ENCODE measurements at places on chromosomes 5 and 9. TPM values are rescaled to one million over a fixed set of nuclear protein-coding genes. Genes with fewer than 3 reads are reported as not detected.

- no peak overlapping the region for H3K27ac ChIP-seq
- no peak overlapping the region for H3K4me3 ChIP-seq
- no peaks in the 10 kb centered on the region for H3K4me1 ChIP-seq
Measured at GRCh38 chr9:107388890-107389289, 100.7 kb downstream of the KLF4 start.

DNA sequence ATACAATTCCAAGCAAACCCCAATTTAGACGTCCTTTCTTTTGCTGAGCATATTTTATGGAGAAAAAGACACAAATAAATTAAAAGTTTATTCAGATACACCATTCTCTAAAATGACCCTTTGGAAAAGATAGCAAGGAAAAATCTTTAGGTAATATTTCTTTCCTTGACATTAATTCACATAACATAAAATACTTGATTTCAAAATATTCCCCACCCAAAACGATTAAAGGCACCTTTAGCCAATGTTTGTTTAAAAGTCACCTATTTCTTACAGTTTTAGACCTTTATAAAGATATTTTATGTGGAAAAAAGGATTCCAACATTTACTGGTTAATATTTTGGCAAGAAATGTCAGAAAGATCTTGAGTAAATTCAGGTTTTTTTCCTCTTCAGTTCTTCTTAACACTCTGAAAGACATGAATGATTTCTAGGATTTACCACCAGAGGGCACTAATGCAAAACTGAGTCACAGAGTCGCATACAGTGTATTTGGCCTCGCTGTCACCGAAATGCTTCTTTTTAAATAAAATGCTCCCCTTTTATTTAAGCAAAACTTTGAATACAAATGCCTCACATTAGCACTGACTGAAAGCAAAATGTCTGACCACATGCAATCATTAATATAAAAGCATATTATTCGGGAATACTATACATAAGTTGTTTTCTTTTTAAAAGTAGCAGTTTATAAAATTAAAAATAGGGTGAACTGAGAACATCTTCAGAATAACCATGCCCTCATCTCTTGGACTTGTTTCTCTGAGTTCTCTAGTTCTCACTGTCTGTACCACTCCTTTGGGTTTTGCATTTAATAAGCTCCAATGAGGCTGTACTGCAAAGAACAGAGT lies 122.5 kb downstream of the SLC1A3 start:
- H3K27ac ChIP-seq, result no peak overlapping the region
- no peaks in the 10 kb centered on the region for H3K36me3 ChIP-seq
- H3K27me3 ChIP-seq, result no peaks in the 10 kb centered on the region
- H3K4me1 ChIP-seq, result no peaks in the 10 kb centered on the region
- H3K4me3 ChIP-seq, result no peak overlapping the region
- DNase-seq, result no peak

Gene EMB
- 0.74 TPM for total RNA-seq

Gene PTPRD
- 16.2 TPM for total RNA-seq

GRCh38 chr5:127088251-127088650 lies 14.9 kb upstream of the C5orf63 start:
- no peak overlapping the region for H3K4me3 ChIP-seq
- H3K36me3 ChIP-seq, result no peaks in the 10 kb centered on the region
- H3K27me3 ChIP-seq, result no peaks in the 10 kb centered on the region
- DNase-seq, result no peak

DNA sequence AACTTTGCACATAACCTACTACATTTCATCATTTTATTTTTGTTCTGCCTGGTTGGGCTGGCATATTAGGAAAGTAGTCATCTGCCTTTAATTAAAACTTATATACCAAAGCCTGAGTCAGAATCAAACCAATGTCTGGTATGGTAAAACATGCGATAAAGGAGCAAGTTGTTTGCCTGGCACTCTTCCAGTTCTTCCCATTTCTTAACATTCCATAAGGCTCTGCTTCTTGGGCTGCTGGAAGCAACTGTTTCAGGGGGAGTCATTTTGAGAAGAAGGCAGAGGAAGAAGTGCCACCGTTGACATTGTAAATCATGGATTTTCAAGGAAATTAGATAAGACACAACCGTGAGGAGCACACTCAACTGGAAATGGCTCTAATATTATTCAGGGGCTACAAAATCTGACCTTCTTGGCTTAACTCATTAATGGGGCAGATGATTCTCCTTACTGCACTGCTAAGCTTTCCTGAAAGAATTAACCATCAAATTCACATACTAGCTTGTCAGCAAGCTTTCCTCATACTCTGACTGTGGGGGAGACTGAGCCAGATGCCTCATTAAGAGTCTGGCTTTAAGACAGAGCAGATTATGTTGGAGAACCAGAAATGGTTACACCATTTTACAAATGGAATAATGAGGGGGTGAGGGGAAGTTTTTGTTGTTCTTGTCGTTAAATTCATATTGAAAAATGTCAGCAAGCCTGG lies 391.0 kb downstream of the TMEM232 start:
- no peak overlapping the region for H3K27ac ChIP-seq
- no peaks in the 10 kb centered on the region for H3K36me3 ChIP-seq
- H3K27me3 ChIP-seq, result no peaks in the 10 kb centered on the region
- DNase-seq, result no peak
